Left renal cortex interstitium (tissue), 4 donors: ENCODE measurements at places on chromosomes 6 and 20. TPM values are rescaled to one million over a fixed set of nuclear protein-coding genes. Genes with fewer than 3 reads are reported as not detected.

DNA sequence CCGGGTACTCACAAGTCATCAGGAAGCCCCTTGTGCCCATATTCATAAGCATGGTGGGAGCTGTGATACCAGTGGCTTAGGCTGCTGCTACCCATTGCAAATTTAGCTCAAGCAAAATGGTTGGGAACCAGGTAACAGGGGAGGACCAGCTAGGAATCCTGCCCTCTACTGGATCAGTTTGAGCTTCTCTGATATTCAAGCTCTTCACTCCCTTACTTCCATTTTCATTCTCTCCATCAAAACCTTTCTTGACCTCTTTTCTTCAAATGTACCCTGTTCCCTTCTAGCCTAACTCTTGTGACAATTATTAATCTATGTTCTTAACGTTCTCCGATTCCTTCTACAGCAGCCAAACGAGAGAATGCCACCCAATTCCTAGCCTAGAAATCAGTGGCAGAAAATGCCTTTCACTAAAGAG, 9.7 kb downstream of the NOL7 start:
- no peak for DNase-seq

- no peak for DNase-seq
These were observed 72.3 kb upstream of the DST start for GRCh38 chr6:56714982-56715456.

- no peak for DNase-seq
These were observed 45.1 kb upstream of the MCM9 start for GRCh38 chr6:118980063-118980462.

- no peak for DNase-seq
These were observed 50.6 kb downstream of the FUT9 start for GRCh38 chr6:96066376-96066775.

The GRM4 gene
- polyA plus RNA-seq: 0.56 TPM

- no peak for DNase-seq
These were observed 44.3 kb downstream of the CPXM1 start for GRCh38 chr20:2756056-2756611.

DNA sequence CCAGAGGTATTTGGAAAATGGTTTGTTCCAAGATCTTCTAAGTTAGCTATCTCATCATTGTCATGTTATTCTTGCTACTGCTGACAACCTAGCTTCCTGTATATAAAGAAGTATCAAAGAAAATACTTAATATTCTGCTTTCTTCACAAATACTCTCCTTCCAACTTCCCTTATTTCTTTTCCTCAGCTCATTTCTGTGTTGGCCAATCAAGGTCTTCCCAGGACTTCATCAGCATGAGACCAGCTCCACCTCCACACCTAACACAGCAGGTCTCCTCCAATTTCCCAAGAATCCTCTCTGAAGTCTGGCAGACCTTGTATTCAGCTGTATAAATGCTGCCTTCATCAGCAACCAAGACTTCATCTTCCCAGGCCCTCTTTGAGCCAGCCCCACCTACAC, 538.6 kb upstream of the JARID2 start:
- no peak for DNase-seq

GRCh38 chr6:43798688-43799444, 28.9 kb downstream of the VEGFA start:
- DNase-seq: no peak

- no peak for DNase-seq
These were observed 655.2 kb upstream of the MAP3K7 start for GRCh38 chr6:91241946-91242613.

- no peak for DNase-seq
These were observed 33.9 kb downstream of the PRDM1 start for GRCh38 chr6:106120006-106120405.

The TGM3 gene
- 0.98 TPM for polyA plus RNA-seq

- DNase-seq: no peak
These were observed 68.5 kb upstream of the SASH1 start for GRCh38 chr6:148273962-148274752.

DNA sequence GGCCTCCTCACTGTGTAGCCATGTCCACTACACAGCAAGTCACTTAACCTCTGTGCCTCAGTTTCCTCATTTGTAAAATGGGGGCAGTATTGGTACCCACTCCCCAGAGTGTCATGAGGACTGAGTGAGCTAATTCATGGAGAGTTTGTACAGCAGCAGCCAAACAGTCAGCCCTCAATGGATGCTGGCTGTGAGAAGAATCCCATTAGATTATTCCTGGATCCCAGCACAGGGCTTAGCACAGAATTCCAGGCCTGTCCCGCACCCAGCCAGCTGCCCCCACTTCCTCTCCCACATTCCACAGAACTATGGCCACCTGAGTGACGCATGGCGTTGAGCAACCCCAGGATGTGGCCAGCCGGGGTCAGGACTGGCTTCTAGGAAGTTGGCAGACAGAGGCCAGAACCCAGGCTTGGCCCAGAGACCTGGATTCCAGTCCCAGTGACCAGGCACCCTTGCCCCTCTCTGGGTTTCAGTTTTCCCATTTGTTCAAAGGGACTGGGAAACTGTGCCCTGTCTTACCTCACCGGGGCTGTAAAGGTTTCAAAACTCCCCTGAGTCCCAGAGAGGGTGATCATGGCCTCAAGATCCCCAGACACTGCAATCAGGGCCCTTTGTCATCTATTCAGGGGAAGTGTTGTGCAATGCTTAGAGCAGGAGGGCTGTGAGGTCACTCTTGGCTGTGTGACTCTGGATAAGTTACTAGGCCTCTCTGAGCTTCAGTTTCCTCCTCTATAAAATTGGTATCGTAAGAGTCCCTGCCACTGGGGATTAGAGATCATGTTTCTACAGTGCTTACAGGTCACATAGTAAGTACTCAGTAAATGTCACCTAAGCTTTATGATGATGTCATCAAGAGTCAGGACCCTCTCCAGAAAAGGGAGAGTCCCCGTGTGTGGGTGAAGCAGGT, 3.0 kb upstream of the TGM2 start:
- DNase-seq: no peak

The ULBP1 gene
- polyA plus RNA-seq: 1.8 TPM

GRCh38 chr6:51608932-51609331, 478.5 kb downstream of the PKHD1 start:
- no peak for DNase-seq

- no peak for DNase-seq
These were observed 228.3 kb upstream of the ECI2 start for GRCh38 chr6:4363656-4364055.

- DNase-seq: no peak
These were observed 14.9 kb upstream of the NUP153 start for GRCh38 chr6:17721671-17722070.
